ENCODE measurements at places on chromosomes 6 and 20.

- no peak for DNase-seq
Measured at GRCh38 chr6:70657706-70658105, 10.0 kb upstream of the SMAP1 start.

GRCh38 chr6:149855741-149856140 is 8.4 kb downstream of the LRP11 start:
- no peak for DNase-seq

- DNase-seq: no peak
Measured at GRCh38 chr6:154893917-154894316, 101.2 kb upstream of the TIAM2 start.

DNA sequence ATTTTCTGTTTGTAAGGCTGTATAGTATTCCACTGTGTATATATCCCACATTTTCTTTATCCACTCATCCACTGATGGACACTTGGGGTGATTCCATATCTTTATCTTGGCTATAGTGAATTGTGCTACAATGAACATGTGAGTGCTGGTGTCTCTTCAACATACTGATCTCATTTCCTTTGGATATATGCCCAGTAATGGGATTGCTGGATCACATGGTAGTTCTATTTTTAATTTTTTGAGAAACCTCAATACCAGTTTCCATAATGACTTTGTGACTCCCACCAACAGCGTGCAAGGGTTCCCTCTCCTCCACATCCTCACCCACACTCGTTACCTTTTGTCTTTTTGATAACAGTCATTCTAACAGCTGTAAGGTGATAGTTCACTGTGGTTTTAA is 166.0 kb downstream of the ARHGAP18 start:
- DNase-seq: no peak

DNA sequence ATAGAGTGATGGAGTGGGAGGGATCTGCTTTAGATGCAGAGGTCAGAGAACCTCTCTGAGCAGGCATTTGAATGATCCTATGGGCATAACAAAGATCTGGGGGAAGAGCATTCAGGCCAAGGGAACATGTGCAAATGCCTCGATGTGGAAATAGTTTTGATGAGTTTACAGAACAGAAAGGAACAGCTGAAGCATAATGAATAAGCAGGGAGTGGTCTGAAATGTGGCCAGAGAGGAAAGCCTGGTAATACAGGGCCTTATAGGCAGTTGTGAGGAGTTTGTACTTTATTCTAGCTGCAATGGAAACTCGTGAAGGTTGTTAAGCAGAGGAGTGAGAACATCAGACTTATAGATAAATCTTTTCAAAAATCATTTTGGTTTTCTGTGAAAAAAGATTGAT is 33.0 kb upstream of the ME1 start:
- no peak for DNase-seq

DNA sequence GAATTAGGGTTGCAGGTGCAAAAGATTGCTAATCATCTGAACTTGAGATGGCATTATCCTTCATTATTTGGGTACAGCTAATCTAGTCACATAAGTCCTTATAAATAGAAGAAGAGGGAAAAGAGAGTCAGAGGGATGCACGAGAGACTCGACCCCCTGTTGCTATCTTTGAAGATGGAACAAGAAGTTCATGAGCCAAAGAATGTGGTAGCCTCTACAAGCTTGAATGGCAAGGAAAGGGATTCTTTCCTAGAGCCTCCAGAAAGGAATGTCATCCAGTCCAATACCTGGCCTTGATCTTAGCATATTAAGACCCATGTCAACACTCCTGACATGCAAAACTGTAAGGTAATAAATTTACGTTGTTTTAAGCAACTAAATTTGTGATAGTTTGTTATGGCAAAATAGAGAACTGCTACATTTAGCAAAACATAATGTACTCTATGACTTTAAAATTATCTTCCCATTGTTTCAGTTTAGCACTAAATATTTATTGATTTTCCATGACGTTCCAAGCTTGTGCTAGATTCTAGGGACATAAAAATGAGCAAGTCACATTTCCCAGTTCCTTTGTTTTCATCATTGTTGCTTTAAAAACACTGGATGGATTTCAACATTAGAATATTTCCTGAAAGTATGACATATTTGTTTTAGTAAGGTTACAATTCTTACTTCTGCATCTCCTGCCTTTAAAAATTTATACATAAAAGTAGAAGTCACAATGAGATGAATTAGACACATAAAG is 12.7 kb downstream of the MANEA start:
- no peak for DNase-seq

GRCh38 chr6:43435682-43436437 is 8.5 kb downstream of the ABCC10 start:
- no peak for DNase-seq
